Stimulated activated CD4-positive, alpha-beta T cell treated with anti-CD3 and anti-CD28 coated beads, Interleukin-2, amount 100 ng/mL, for 48 hours (primary cell): ENCODE measurements at places on chromosomes 13 and 19.

- no peak for DNase-seq
These were observed 211.5 kb downstream of the LMO7 start for GRCh38 chr13:75847588-75847987.

DNA sequence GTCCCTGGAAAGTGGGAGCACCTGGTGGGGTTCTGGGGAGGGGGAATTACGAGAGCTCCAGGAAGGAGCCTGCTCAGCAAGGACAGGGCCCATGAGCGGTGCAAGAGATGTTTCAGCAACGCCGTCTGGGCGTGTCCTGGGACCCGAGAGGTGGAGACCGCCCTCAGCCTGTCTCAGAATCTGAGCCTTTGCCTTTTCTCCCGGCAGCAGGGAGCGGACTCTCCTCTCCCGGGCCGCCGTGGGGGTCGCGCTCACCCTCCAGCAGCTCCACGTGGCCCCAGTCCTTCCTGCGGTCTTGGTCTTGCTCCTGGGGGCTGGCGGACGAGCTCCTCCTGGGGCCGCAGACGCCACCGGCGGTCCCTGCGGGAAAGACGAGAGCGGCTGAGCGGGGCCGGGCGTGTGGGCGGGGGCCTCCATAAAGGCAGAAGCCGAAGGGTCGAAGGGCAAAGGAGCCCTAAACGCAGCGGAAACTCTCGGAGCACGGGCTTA, 714 bp downstream of the POLRMT start:
- peak; percentile 54 for DNase-seq

DNA sequence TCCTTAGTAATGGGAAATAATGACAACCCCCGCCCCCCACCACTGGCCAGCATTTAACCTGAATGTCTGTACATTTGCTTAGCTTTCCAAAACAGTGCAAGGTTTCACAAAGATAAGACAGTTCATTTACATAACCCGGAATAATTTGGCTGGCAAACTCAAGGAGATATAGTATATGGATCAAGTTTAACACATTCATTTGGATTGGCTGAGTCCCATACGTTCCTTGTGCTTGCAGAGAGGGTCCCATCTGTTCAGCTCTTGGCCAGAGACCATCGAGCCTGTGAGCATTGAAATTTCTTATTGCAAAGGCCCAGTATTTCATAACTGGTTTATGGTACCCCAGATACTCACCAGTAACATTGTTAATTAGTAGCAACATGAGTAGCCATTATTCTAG, 116.5 kb downstream of the GPC6 start:
- DNase-seq, result no peak

DNA sequence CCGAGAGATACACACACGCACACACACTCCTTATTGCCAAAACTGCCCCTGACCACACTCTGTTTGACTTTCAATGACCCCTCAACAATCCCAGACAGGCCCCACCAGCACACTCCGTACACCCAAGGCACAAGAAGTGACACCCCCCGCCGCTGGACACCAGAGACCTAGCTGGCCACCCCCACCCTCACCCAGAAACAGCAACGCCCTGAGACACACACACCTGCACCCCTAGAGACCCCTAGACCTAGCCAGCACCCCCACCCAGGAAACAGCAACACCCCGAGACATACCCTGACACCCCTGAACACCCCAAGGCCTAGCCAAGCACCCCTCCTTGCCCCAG, 1.1 kb upstream of the PTGER1 start:
- DNase-seq, result no peak

GRCh38 chr13:104847922-104848321, 1687.5 kb downstream of the EFNB2 start:
- no peak for DNase-seq

DNA sequence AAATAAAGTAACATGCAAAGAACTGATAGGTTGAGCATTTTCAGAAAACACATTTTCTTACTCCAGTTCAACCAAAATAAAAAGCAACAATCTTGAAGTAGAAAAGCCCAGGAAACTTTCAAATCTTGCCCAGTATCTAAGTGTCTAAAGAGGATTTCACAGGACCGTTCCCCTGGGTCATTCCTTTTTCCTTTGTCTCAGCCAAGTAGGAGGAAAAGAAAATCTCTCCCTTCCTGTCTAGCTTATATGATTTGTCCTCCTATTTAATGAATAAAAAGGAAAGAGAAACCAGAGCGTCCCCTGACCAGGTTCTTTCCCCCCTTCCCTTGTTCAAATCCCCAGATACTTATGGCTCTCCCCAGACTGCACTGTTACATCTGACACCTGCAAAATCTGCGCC, 248.0 kb downstream of the KCTD12 start:
- DNase-seq, result no peak

GRCh38 chr19:33403973-33404304, 30.4 kb downstream of the CEBPG start:
- no peak for DNase-seq

GRCh38 chr13:26562512-26562890, 5.0 kb downstream of the WASF3 start:
- no peak for DNase-seq

DNA sequence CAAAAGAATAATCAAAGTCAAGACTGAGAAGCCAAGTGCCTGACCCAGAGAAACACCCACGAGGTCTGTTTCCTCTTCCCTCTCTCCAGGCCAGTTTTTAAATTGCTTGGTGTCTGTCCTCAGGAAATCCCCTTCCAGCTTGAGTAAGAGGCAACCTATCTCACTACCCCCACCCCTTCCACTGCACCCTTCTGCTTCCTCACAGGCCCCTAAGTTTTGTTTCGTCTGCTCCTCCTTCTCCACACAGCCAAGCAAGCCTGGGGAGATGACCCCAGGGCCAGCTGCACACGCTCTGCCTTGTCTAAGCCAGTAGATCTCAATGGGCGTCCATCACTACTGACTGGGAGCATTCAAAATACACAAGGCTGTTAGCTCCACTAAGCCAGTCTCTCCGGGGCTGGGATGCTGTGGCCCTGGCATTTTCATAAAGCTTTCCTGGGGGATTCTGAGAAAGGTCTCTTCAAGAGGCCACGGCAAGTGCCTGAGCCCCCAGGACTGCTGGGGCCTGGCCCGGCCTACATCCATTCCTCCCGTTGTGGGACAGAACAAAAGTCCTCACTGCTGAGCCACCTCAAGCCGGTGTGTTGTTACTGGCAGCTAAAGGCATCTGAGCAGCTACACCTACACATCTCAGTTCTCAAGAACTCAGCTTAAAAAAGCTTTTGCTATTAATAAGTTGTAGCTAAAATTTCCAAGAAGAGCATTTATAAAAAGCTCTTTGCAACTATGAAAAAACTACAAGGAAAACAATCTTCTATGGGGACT, 14.9 kb upstream of the IL4I1 start:
- peak; percentile 28 for DNase-seq

DNA sequence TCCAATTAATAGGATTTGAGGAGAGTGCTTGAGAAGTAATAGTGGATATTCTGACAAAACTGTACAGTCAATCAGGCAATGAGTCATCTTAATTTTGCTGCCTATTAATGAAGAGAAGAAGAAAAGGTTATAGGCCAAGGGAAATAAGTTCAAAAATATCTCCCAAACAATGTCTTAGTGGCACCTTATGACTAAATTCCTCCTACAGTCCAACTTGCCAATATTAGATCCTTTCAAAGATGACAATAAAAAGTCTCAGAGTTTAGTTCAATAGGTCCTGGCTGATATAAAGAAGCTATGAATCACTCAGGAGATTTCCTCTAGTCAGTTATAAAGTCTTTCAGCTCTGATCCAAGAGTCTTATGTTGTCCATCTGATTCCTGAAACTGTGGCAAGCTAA, 27.9 kb downstream of the UGGT2 start:
- no peak for DNase-seq

GRCh38 chr13:110113284-110113764, 193.6 kb downstream of the COL4A1 start:
- no peak for DNase-seq

DNA sequence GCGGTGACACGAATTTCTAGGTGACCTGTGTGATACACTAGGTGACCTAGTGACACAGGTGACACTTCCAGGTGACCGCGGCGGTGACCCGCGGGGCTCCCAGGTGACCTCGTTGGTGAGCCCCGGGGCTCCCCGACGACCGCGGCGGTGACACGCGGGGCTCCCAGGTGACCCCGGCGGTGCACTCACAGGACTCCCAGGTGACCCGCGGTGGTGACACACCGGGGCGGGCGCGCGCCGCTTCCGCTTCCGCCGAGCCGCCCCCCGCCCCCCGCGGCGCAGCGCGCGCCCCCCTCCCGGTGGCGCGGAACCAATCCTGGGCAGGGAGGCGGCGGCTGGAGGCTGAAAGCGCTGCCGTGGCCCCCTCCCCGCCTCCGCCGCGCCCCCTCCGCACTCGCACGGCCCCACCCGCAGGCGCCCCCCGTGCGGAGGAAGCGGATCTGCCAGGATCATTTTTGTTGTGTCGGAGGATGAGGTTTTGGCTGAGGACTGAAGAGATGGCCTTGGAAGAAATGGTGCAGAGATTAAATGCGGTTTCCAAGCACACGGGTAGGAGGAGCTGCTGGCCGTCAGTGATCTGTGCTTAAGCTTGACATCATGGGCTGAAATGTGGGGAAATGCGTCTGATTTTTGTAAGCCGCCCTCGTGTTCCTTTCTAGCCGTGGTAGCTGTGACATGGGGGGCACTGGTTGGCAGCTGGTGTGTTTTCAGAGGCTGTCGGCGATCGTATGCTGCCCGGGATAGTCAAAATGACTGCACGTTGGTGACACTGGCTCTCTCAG, at the start of gene MCF2L:
TSS of gene MCF2L (plus strand) at position 305 of the 782 bp plus-strand sequence. CDS start at position 471, 166 bp downstream.
- DNase-seq, result peak; percentile 49

- DNase-seq, result no peak
These were observed 14.7 kb downstream of the NAPA start for GRCh38 chr19:47499863-47500830.

DNA sequence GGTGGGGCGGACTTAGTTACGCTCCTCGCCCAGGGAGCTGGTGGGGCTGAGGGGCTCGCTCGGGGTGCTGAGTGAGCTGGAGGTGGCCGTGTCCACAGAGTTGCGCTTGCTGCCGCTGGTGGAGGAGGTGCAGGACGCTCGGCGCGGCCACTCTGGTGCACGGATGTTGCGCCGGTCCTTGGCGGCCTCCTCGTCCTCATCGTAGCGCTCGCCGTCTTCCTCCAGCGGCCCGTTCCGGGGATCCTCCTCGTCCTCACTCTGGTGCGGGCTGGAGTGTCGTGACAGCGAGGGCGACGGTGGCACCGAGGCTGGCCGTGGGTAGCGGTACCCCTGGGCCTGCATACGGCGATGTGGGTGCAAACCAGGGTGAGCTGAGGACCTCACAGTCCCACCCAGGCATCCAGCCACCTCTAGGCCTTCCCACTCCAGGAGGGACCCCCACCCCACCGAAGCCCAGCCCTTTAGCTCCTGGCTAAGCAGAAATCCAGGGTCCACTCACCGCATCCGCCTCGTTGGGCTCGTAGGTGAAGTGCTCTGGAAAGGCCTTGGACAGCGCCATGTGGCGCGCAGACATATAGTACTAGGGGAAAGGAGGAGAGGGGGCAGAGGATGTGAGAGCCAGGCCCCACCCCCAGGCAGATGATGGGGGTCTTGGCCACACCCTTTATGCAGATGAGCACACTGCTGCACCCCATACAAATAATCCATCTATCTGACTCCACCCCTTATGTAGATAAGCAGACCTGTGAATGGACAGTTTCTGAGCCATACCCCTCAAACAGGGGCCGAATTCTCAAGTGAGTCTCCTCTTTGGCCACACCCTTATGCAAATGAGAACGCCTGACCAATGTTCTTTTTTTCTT, 4.4 kb downstream of the FTL start:
- DNase-seq, result no peak

DNA sequence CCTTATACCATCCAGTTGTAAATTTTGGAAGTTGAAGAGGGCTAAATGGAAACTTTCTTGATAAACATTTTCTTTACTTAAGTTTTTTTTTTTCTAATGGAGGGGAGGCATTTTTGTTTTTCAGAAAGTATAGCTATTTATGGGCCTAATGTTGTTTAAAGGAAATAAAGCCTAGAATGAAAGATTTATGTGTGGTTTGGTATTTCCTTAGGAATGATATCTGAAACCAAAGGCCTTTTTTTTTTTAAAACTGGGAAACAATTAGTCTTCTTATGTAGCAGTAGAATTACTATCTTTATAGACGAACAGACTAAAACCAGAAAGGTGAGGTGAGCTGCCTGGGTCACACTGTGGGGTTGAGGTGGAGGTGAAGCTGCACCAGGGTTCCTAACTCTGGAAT, 80.1 kb downstream of the ESD start:
- no peak for DNase-seq

GRCh38 chr13:67204764-67205163, 25.4 kb downstream of the PCDH9 start:
- DNase-seq, result no peak

GRCh38 chr13:32228330-32229041, 86.7 kb downstream of the ZAR1L start:
- no peak for DNase-seq

DNA sequence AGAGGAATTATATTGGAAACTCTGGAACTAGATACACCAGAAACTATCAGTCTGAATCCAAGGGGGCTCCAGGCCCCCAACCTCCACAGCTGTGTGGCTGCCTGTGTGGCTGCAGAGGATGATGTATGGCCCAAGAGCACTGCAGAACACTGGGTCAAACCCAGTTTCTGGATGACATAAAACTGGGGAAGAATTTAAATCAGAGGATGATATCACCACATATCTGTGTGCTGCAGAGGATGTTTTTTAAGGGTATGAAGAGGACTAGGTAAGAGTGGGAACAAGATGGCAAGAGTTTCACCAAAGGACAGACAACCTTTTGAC, 226.4 kb downstream of the SUCLA2 start:
- no peak for DNase-seq

DNA sequence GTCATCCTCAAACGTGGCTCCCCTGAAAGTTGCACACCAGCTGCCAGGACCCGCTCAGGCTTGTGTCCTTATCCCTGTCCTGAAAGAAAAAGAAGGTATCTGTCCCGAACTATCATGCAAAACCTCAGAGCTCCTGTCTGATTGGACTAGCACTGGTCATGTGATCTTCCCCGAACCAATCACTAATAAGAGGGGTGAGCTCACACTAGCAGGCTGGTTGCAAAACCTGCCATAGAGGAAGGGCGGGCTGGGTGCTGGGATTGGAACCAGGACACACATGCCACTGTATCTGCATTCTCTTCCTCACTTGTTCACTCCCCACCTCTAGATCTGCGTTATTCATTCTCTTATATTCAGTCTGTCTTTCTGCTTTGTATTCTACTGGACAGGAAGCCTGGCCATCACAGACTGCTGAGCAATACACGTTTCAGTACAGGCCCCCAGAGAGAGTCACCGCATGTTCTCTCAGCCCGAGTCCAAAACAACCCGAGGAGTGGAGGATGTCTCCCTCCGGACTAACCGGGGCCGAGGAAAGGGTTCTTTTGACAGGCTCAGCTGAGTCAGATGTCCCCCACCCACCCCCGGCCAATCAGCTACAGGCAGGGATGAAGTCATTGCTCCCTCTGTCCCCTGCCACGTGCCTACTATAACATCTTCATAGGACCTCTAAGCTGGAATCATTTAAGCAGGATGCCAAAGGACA, 97.7 kb downstream of the SIPA1L3 start:
- DNase-seq, result no peak

DNA sequence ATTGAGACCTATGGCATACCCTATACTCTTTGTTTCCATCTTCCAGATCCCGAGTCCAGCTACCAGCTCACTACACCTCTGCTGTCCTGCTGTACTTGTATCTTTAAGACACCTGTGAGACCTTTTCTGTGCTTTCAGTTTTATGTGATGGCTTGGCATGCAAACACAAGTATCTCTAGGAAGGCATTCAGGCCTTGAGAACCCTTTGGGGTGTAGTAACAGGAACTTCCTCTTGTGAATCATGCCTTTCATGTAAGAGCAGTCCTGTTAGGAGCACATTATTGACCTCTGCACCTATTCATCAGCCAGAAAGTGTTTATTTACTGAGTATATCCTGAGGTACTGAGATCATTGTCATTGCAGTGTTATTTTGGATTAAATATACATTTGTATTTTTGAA, 87.0 kb upstream of the HTR2A start:
- no peak for DNase-seq

- DNase-seq, result no peak
These were observed 17.7 kb downstream of the NFIX start for GRCh38 chr19:13012690-13013608.
